ENCODE measurements at places on chromosomes 7 and 10. TPM values are rescaled to one million over a fixed set of nuclear protein-coding genes. Genes with fewer than 3 reads are reported as not detected.

- DNase-seq, result no peak
These were observed 118.1 kb upstream of the EGR2 start for GRCh38 chr10:62934258-62934657.

DNA sequence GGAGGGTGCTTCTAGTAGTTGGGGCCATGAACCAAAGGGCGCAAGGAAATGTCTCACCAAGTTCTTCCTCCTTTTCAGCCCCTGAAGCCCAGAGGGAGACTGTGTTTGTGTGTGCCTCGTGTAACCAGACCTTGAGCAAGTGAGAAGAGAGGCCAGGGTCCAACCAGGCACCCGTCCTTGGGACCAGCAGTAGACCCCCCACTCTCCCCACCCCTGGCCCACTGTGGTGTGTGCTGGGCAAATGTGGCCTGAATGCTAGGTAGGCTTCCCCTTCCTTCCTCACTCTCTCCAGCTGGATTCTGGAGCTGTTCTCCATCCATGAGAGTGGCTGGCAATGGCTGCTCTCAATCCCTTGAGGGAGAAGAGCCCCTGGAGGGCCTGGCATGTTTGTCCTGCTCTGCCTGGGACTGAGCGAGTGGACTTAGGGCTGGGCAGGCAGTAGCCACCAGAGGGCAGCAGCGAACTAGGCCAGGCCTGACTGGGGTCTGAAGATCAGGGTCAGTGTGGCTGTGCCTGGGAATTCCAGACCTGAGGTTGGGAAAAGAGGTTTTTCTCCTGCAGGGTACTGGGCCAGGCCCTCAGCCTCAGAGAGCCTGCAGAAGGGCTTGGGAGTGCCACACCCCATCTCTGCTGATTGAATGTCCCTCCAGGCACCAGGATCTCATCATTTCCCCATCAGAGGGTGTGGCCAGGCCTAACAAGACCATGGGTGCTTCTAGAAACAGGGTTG is 12.5 kb downstream of the SFRP5 start:
- DNase-seq, result peak; percentile 82

- DNase-seq, result peak; percentile 74
These were observed 17.0 kb upstream of the PCBD1 start for GRCh38 chr10:70905071-70906021.

DNA sequence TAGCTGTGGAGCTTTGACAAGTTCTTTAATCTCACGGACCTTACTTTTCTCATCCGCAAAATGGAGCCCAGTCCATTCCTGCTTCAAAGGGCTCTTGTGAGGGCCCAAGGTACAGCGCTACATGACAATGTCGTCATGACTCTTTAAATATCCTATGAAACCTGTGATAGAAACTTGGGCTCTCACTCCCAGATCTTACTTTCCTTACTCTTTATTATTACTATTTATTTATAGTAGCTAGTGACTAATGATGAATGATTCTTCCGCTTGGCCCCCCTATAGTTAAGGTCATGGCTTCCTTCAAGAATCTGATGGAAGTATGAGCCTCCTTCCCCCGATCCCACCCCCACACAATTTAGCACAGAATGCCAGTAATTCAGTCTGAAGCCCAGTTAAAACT is 41.9 kb downstream of the RBM20 start:
- no peak for DNase-seq

- no peak for DNase-seq
These were observed 17.9 kb upstream of the TRIL start for GRCh38 chr7:28976022-28976421.

DNA sequence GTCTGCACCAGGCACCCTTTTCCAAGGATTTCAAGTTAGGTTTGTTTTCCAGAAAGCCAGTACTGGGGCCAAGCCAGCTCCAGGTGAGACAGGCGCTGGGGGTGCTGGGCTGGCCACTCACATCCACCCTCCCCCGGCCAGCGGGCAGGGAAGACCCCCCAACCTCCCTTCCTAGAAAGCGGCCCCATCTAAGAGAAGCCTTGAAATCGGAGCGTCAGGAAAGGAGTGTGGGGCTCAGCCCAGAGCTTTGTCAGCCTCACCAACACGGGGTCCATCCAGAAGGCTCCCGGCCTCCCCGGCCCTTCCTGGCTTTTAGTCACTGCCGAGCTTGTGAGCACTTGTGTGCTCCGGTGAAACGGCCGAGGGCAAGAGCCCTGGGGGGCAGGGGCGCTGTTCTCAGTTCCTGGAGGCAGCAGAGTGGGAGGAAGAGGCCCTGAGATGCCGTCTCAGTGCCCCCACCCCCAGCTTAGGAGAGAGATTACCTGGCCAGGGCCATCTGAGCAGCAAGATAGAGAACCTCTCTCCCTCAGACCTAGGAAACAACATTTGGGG is 39.6 kb downstream of the PDGFA start:
- peak; percentile 56 for DNase-seq

GRCh38 chr10:42783181-42783549 is 570 bp downstream of the BMS1 start:
- no peak for DNase-seq

- DNase-seq, result no peak
These were observed 50.3 kb downstream of the CSTF2T start for GRCh38 chr10:51649064-51649463.

DNA sequence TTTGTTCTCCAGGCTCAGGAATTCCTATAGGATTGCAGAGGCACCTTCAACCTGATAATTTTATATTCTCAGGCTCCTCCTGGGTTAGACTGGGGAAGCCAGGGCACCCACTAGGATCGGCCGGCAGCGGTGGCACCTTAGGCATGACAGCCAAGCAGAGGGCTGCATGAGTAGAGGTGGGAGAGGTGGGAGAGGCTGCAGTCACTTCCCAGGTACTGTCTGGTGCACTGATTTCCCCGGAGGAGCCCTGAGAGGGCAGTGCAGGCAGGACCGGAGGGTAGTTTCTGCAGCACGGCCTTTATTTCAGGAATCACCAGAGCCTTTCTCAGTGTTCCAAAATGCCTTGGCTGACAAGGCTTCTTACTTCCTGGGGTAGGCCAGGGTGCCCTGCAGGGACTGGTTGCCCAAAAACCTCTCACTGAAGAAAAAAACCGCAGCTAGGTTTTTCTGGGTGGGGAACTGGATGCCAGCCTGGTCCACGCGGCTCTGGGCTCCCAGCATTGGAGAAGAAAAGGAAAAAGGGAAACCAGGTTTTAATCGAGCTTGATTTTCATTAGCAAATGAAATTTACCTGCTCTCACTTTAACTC is 3.6 kb upstream of the HOXA13 start:
- no peak for DNase-seq

GRCh38 chr10:74330646-74331045 is 179.6 kb downstream of the ADK start:
- DNase-seq, result no peak

GRCh38 chr7:1692515-1693418 is 22.7 kb downstream of the ELFN1 start:
- DNase-seq, result peak; percentile 49

DNA sequence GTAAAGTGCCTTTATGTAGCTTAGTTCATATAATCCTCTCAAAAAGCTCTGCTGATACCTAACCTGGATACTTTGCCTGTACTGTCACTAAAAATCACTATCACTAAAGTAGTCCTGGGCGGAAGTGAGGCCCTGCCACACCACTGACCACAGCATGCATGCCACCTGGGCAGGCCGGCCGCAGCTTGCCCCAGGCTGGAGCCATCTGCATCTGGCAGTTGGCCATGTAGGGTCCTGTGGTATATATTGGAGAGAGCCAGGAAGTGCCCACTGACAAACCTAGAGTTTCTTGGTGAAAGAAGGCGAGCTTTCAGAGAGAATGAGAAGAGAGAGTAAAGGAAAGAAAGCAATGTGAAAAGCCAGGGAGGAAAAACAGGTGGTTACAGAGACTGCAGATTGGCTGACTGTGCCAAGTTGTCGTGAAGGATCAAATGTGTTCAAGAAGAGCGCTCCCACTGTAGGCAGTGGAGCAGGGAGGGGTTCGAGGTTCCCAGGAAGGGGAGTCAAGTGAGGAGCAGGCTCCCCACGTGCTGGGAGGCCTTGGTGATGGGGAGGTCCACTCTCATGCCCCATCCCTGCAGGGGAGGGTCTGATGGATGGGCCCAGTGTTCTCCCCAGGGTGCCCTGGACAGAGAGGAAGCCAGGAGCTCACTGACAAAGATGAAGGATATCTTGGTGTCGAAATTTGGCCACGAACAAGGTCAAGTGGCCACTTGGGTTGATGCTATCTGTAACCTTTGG is 13.6 kb downstream of the LOXL4 start:
- no peak for DNase-seq

DNA sequence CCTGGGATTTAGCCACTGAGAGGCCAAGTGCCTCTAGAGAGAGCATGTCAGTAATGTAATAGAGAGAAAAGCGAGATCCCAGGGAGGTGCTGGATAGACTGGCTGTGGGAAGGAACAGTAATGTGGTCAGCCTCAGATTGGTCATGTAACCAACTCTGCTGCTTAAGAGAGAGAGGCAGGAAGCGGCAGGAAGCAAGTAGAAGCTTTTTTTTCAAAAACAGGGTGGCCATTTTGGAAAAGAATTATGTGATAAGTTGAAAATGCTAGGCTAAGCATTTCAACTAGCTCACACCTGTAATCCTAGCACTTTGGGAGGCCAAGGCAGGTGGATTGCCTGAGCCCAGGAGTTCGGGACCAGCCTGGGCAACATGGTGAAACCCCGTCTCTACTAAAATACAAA is 3.7 kb upstream of the PCOLCE start:
- DNase-seq, result no peak

DNA sequence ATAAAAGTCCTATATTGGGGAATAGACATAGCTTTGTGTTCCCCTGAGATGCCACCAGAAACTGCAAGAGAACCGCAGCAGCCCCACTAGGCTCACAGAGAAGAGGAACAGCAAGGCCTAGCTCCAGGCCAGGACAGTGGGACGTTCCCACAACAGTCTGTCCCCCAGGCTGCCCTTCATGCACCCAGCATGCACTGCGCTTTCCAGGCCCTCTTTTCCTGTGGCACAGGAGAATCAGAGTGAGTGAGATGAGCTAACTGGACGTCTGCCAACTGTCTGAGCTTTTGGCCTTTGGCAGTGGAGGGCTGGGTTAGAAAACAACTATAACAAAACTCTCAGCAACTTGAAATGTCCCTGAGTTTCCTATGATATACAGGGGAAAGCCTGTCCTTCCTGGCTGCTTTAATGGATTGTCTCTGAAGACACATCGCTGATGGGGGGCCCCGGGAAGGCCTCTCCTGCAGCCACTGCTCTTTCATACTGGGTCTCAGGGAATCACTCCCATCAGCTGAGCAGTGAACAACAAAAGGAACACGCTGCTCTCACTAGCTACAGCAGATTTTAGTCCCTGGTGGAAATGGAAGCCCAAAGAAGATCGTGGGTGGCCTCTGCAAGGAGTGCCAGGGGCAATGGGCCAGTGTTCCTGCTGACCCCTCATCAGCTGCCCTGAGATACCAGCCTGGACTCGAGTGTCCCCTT is 53.5 kb downstream of the PODXL start:
- DNase-seq, result no peak

- no peak for DNase-seq
These were observed 554.0 kb downstream of the MDFIC start for GRCh38 chr7:115475761-115476385.

- DNase-seq, result no peak
These were observed 10.9 kb downstream of the TECPR1 start for GRCh38 chr7:98240961-98241673.

GRCh38 chr7:112254156-112254555 is 47.7 kb downstream of the ZNF277 start:
- no peak for DNase-seq

DNA sequence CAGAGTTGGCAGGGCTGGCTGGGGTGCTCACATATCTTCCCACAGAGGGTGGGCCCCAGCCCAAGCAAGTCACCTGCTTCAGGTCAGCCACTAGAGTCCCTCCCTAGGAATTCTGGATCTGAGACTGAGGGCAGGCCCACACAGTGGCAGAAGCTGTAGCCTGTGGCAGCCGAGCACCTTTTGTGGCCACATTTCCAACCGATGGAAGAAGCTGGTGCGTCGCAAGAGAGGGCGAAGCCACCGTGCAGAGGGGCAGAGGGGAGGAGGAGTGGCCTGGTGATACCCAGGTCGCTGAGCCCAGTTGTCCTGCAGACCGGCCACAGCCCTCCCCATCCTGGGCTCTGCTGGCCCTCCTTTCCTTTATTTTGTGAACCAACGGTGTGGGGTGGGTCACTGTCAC is 5.3 kb downstream of the POLM start:
- DNase-seq, result peak; percentile 67

DNA sequence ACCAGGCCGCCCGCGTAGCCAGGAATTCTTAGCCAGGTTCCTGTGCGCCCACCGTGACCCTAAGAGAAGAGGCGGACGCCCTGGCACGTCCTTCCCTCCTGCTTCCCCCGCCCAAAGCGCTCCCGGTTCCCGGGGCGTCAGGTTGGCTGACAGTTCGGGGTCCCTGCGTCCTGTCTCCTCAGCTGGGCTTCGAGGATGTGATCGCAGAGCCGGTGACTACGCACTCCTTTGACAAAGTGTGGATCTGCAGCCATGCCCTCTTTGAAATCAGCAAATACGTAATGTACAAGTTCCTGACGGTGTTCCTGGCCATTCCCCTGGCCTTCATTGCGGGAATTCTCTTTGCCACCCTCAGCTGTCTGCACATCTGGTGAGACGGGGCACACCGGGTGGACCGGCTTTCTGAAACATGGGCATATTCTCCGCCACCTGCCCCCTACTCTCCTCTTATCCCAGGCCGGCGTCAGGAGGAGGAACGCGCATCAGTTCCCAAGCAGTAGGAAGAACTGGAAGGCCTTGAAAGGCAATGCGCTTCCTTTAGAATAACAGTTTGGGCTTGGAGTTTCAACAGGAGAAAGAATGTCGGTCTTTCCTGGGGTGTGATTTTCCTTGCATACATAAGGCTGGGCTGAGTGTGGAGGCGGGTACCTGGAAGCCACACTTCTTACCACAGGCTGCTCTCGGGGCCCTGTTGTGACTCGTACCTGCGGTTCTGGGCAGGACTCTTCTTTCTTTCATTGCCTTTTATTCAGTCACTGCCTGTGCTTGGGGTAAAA is 728 bp downstream of the CAV2 start:
- DNase-seq, result peak; percentile 68

- DNase-seq, result no peak
These were observed 56.5 kb downstream of the FAM171A1 start for GRCh38 chr10:15314482-15315045.

GRCh38 chr10:50993771-50994251 is 80.5 kb upstream of the PRKG1 start:
- DNase-seq, result no peak

- DNase-seq, result no peak
These were observed 767.7 kb downstream of the TYW1 start for GRCh38 chr7:67764289-67764688.

GRCh38 chr10:114577133-114577532 is 80.9 kb downstream of the ABLIM1 start:
- no peak for DNase-seq

- no peak for DNase-seq
These were observed 160.1 kb downstream of the CFTR start for GRCh38 chr7:117639966-117640365.

- no peak for DNase-seq
These were observed 35.2 kb downstream of the CCDC71L start for GRCh38 chr7:106625678-106626301.

ACSM6 gene
- total RNA-seq, result not detected

STRA8 gene
- not detected for total RNA-seq

WASHC2A gene
- 55.3 TPM for total RNA-seq

LRWD1 gene
- total RNA-seq, result 19.9 TPM

WNT2 gene
- total RNA-seq, result 5.3 TPM

TCAF2 gene
- 12.3 TPM for total RNA-seq

All from spleen (tissue), 13 donors.